ENCODE measurements at places on chromosomes 16 and 17.
A peak's percentile ranks its signal among the peaks of the same experiment; 100 is the strongest.

- no peak for DNase-seq
Observed at GRCh38 chr17:29326023-29326813, 32.3 kb upstream of the NUFIP2 start.

DNA sequence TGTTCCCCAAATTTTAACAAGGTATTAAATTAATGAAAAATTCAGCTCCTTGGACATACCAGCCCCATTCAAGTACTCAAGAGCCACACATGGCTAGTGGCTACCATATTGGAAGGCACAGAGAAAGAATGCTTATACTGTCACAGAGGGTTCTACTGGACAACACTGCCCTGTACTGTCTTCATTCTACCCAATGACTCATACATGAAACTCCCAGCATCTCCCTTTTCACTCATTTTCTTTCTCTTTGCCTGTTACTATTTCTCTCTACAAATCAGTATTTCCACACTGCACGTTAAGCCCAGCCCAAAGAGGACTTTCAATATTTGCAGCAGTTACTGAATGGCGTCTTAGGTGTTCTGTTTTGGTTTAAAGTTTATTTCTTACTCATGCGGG, 72.1 kb upstream of the RCVRN start:
- no peak for DNase-seq

- no peak for DNase-seq
Observed at GRCh38 chr17:75704963-75705875, 16.0 kb upstream of the ITGB4 start.

- peak; percentile 29 for DNase-seq
Observed at GRCh38 chr16:49757559-49758069, 98.3 kb downstream of the ZNF423 start.

DNA sequence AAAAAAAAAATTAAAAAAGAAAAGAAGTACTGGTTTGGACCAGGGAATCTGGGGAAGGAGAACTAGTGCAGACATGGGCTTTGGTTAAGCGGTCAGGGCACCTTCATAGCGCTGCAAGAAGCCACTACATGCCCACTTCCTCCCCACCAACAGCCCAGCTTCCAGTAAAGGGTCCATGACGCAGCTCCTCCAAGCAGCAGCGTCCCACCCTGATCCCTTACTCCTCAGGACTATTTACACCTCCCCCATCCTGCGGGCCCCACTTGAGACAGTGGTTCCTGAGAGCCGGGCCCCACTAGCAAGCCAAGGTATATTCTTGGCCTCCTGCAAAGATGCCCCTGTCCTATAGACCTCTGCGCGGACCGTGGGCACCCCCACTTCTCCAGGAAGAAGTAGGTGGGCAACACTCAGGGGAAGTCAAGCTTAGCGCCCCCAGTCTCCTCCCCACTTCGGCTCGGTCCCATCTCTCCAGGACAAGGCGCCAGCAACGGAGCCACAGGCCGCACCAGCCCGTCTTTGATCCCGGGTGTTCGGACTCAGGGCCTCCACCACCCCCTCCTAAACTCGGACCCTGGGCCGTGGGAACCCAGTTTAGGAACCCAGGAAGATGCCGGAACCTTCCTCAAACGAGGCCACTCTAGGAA, 913 bp upstream of the PRR14 start:
- DNase-seq = no peak

DNA sequence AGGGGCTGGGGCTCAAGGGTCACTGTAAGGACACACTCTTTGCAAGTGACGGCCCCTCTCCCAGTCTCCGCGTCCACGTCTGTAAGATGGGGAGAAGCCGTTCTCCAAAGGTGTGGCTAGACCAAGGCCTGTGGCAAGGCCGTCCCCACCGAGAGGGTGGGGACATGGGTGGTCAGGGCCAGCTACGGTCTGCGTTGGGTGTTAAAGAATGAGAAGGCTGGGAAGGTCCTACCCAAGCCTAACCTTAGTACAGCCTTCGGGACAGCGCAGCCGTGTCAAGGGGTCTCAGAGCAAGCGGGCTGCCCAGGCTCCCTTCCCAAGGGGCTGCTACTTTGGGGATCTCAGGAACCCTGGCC, 1.9 kb downstream of the C1QTNF8 start:
- no peak for DNase-seq

DNA sequence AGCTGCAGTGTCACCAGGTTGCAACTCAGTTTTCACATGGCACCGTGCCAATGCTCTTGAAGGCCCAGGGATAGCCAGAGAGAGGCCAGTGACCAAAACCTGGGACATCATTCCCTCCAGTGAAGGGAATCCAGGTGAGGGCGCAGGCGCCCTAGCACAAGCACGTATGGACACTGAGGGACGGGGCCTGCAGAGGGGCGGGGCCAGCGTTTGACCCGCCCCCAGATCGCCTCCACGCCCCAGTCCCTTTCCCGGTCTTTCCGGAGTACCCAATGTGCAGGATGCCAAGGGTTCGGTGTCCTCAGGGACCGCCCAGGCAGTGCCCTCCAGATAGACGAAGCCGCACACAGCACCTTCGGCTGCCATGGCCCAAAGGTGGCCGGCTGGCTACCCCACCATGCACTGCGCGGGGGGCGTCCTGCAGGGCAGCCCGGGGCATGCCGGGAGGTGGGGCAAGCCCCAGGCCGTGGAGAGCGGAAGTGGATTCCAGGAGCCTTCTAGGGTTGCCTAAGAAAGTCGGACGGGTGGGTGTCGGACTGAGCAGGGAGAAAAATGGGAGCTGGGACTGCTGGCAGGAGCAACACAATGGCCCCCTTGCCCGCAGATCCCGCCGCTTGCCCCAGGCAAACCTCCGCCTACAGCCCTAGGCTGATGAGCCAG, 4.6 kb downstream of the SLC12A4 start:
- DNase-seq = peak; percentile 34

DNA sequence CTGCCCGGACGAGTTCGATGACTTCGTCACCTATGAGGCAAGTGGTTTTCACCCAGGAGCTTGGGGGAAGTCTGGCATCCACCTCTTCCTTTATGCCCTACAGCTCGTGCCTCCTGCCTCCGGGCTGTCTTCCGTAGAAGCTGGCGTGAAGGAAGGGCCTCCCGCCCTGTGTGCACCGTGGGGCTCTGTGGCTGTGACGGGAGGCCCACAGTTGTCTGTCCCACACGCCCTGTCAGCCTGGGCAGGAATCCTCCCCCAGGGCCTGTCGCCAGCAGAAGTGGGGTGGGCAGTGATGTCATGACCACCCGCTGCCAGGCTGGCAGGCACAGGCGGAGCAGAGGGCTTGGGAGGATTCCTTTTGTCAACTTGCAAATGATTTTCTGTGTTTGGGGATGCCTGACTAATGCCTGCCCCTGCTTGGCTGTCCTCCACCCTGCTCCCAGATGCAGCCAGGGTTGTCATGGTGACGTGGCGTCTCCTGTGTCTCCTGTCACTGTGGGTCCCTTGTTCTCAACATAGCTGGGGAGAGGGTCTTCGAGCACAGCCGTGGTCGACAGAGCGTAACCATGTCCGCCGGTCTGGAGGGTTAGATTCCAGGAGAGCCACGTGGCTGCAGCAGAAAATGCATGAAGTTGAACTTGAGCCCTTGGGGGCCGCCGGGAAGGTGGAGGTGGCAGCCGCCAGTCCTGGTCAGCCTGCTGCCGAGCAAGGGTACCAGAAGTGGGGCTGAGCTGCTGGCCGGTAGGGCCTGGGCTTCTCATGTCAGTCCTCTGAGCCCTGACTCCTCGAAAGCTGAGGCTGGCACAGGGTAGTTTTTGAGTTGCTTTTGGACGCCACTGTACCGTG, 46.1 kb downstream of the RAB11FIP3 start:
- peak; percentile 94 for DNase-seq

DNA sequence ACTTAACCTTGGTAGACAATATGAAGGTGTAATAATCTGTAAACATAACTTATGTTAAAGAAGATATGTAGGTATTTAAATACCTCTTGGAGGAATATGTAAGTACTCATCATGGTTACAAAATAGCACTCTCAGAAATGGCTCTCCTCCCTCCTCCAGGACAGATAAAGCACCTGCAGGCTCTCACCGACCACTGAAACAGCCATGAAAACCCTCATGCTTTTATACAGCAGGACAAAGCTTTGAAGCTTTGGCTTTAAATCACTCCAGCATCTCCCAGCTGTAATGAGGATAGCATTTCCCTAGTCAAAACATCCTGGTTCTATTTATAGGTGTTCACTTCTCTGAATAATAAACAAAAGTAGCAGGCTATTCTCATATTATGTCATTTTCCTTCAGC, 69.1 kb upstream of the PMFBP1 start:
- DNase-seq = no peak

- no peak for DNase-seq
Observed at GRCh38 chr16:803754-804080, 3.2 kb upstream of the GNG13 start.

- peak; percentile 29 for DNase-seq
Observed at GRCh38 chr16:8946544-8946943, 17.2 kb downstream of the USP7 start.

GRCh38 chr16:67782567-67783352, 23.6 kb downstream of the RANBP10 start:
- DNase-seq = no peak

GRCh38 chr16:19563377-19563776, 7.9 kb downstream of the VPS35L start:
- peak; percentile 9 for DNase-seq

- peak; percentile 92 for DNase-seq
Observed at GRCh38 chr17:74981979-74982662, 5.3 kb upstream of the CDR2L start.

GRCh38 chr16:55436587-55436986, 42.4 kb upstream of the MMP2 start:
- DNase-seq = no peak

DNA sequence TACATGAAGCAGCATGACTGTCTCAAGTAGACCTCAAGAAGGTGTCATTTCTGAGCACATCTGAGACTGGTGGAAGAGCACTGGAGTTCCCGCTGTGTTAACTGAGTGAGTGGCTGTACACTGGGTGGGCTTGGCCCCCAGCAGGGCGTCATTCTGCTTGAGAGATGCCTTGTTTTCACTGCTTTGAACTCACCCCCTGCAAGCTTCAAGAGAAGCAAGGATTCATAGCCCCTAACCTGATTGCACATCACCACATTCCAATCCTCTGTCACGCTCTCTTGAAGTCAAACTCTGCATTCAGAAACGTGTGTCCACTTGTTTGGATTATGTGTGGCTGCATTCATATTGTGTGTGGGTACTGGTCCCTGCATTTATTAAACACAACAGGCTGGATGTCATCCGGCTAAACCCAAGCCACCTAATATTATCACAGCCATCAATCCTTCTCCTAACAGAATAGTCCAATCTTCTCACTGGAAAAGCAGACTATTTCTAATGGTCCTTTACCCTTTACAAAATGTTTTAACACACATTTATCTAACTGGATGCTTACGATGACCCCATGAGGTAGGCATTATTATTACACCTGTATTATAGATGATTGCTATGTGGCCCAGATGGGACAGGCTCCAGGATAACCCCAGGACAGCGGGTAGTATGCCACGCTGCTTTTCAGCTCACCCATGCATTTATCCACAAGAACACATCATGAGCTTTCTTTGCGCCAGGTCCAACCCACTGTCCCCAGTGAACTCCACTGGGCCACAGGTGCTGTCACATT, 76.3 kb downstream of the USP31 start:
- no peak for DNase-seq

DNA sequence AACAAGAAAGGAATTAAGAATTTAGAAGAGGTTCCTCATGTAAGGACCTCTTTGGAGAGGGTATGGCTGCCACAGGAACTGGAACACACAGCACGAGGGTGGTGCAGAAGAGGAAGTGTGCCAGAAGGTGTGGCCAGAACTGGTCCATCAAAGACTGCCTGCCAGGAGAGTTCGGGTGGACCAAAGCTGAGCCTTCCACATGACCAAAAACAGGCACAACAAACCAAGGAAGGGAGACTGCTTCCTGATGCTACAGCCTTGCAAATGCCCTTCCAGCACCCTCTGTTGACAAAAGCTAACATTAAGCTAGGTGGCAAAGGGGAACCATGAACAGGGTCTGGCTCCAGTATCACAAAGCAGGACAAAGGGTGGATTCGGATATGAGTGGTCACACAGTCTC, 125.8 kb upstream of the TMEM97 start:
- no peak for DNase-seq

DNA sequence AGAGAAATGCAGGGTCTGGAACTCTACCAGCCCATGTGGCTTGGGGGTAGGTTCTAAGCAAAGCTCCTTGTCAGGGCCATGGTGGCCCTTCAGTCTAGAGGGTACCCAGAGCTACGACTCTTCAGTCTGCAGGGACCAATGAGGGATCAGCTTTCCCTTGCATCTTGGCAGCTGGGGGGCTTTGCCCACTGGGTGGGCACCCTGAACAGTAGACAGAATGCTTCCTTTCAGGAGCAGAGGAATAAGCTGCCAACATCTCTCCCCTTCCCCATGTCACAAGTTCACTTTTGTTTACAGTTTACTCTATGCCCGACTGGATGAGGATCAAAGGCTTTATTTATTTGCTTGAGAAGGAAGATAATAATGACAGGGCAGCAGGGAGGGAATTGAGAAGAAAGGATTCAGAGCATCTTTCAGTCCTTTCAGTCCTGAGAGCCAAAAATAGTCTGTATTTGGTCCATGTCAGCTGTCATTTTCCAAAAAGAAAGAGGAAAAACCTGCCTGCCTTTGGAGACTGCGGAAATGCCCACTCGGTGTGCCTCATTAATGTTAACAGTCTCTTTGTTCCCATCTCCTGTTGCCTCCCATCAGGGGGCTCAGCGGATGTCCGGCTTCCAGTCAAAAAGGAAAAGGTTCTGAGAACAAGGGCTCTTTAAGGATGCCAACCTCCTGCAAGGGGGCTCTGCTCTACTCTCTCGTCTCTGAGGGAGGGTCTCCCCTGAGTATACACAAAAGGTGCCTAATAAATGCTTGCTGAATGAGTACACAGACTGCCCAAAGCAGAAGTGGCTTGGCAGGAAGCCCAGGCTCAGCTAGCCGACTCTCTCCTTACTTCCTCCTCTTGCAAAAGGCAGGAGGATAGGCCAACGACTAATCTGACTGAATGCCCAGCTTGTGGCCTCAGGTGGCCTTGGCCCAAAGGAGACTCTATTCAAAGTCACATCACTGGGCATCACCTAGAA, 17.1 kb downstream of the TRAF4 start:
- DNase-seq = peak; percentile 63

- DNase-seq = no peak
Observed at GRCh38 chr16:54822492-54822891, 108.2 kb upstream of the IRX5 start.

DNA sequence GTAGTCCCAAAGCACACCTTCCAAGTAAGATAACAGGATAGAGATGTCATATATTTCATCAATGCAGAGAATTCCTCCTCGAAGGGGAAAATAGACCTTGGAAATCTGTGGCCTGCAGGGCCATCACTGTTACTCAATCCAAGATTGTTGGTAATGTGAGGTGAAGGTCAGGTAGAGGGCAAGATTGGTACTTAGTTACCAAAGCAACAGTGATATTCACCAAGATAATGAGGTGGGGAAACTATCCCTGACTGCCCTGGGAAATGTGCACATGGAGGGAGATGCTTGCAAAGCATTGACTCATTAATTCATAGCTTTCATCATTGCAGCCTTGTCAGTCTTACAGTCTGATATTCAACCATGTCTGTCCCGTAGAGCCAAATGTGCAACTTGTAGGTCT, 234.1 kb upstream of the MON1B start:
- no peak for DNase-seq
